ENCODE measurements at places on chromosomes 1 and 21.

GRCh38 chr21:24628046-24628445 is 979.2 kb downstream of the MRPL39 start:
- DNase-seq: no peak

- DNase-seq: no peak
Observed at GRCh38 chr1:67578397-67579020, 106.5 kb upstream of the GADD45A start.

DNA sequence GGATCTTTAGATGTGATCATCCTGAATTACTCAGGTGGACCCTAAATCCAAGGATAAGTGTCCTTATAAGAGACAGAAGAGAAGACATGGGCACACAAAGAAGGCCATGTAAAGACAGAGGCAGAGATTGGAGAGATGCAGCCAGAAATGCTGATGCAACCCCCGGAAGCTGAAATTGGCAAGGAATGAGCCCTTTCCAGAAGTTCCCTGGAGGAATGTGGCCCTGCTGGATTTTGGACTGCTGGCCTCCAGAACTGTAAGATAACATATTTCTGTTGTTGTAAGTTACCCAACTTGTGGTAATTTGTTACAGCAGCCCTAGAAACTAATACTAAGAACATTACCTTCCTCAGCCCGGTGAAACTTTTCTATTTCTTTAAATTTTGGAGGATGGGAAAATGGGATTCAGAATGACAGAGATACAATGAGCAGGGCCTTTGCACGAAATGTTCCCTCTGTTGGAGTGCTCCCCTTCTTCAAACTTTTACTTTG is 11.2 kb upstream of the PLPP3 start:
- DNase-seq: no peak

DNA sequence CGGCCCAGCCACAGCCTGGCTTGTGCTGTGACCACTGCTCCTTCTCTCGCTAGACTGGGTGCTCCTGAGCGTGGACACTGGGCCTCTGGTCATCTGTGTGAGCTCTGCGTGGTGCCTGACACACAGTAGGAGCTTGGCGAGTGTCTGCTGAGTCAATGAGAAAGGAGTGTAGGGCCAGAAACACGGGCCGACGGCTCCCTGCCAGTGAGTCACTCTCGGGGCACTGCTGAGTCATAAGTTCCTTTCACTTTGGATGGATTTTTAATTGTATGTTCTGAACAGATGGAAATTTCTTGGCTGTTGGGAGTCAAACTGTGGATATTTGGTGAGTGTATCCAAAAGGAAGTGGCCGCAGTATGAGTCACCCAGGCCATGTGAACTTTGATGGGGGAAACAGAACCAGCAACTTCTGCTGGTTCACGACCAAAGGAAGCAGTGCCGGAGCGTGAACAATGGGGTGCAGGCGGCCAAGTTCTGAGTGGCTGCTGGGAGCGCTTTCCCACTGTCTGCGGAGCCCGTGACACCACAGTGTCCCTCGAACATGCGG is 41.0 kb upstream of the COL18A1 start:
- no peak for DNase-seq

DNA sequence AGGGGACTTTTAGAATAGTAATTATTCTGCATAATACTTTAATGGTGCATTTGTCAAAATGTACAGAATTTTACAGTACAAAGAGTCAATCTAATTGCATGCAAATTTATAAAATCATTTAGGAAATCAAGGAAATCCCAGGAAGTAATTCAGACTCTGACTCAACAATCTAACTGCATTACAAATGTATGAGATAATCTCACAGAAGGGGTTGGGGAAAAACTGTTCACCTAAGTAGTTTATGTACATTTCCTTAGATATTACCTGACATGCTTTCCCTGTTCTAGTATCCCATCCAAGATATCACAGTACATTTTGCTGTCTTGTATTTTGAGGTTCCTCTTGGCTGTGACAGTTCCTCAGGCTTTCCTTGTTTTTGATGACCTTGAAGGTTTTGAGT is 4.7 kb downstream of the CRB1 start:
- no peak for DNase-seq

DNA sequence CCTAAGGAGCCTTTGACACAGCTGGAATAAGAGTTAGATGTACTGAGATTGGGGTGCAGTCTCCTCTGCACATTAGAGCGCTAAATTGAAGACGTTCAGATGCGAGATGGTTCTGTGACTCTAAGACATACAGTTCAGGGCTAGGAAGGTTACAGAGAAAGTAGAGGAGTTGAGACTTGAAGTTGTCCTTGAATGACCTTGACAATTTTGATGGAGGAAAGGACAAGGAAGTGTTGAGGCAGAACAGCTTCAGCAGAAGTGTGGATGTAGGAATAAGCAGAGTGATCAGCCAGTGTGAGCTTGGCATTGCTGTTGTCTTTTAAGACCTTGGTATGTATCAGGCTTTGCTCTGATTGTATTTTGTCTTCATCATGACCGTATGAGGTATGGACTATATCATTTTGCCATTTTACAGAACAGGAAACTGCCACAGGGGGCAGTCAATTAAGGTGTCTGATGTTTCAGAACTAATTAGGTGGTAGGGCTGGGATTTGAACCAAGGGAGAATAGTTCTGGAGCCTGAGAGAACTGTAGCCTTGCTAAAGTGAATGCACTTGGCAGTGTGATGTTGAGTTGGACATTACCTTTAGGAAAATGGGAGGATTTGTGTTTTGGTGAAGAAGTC is 9.2 kb downstream of the TTF2 start:
- peak; percentile 11 for DNase-seq

DNA sequence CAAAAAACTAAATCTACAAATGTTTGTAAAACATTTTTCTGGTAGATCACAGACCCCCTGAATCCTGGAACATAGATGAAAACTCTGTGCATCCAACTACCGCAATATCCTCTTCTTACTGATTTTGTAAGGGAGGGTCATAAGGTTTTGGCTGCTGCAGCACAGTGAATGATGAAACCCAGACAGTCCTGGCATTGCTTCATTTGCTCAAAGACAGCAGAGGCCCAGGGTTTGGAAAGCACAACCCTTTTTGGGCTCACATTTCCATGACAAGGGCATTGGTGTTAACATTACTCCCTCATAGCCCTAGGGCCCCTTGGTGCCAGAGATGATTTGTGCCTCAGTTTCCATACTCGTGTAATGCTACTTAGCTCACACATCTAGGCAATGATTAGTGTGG is 51.2 kb downstream of the PLXNA2 start:
- no peak for DNase-seq

- DNase-seq: no peak
Observed at GRCh38 chr21:31753949-31754707, 22.2 kb upstream of the SCAF4 start.

- peak; percentile 64 for DNase-seq
Observed at GRCh38 chr1:153957744-153958110, 685 bp downstream of the CRTC2 start.

DNA sequence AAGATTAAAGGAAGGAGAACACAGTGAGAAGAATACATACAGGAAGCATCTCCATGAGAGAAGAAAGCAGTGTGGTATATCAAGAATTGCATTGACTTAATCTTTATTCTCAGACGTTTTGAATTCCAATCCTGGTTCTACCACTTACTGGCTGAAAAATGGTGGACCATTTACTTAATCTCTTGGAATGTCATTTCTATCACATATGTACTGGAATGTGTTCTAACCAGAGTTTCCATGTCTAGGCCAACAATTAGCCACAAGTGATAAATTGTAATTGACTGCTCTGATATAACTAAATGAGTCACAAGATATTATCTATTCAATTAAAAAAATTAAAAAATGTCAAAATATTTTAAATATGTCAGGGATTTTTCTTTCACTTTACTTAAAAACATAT is 626.1 kb downstream of the PTPRC start:
- no peak for DNase-seq

DNA sequence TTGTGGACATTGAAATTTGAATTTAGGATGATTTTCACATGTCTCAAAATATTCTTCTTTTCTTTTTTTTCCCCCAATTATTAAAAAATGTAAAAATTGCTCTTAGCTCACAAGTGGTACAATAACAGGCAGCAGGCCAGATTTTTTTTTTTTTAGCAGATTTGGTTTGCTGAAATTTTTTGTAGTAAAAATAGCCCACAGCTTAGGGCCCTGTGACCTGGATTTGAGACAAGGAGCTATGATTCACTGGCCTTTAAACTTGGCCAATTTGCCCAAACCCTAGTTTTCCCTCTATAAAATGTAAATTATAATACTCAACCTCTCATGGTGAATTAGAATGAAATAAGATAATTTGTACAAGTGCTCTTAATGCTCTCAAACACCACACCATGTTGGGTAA is 253.8 kb downstream of the DYRK1A start:
- no peak for DNase-seq

DNA sequence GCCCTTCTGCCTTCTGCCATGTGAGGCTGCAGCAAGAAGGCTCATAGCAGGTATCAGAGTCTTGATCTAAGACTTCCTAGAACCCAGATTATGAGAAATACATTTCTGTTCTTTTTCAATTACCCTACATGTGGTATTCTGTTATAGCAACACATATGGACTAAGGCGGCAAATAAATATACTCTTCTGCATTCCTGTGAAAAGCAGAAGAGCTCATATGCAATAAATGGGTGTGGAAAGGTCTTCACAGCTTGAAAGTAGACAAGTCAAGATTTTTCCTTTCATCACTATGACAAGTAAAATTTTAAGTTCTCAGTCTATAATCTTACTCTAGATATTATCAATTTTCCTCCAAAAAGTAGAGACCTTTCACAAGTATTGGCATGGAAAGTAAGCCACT is 36.6 kb downstream of the TNFSF18 start:
- DNase-seq: no peak

DNA sequence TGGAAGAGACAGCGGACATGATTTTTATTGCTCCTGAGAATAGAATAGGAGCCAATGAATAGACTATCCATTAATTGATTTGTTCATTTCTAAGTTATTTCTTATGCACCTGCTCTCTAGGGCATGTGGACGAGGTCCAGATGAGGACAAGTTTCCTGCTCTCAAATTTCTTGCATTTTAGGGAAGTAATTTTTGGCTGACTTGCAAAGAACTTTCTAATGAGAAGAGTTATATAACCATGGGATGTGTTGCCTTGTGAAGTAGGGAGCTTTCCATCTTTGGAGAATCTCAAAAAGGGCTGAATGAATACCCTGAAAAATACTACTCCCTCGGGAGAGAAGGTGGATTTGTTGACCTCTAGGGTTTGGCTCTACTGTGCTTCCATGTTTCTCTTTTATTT is 243.0 kb downstream of the KIF26B start:
- no peak for DNase-seq

- no peak for DNase-seq
Observed at GRCh38 chr21:27129215-27129614, 162.3 kb upstream of the ADAMTS5 start.

GRCh38 chr1:161179698-161180097 is 2.4 kb upstream of the B4GALT3 start:
- no peak for DNase-seq

- DNase-seq: no peak
Observed at GRCh38 chr1:209168204-209168603, 415.3 kb upstream of the CAMK1G start.

DNA sequence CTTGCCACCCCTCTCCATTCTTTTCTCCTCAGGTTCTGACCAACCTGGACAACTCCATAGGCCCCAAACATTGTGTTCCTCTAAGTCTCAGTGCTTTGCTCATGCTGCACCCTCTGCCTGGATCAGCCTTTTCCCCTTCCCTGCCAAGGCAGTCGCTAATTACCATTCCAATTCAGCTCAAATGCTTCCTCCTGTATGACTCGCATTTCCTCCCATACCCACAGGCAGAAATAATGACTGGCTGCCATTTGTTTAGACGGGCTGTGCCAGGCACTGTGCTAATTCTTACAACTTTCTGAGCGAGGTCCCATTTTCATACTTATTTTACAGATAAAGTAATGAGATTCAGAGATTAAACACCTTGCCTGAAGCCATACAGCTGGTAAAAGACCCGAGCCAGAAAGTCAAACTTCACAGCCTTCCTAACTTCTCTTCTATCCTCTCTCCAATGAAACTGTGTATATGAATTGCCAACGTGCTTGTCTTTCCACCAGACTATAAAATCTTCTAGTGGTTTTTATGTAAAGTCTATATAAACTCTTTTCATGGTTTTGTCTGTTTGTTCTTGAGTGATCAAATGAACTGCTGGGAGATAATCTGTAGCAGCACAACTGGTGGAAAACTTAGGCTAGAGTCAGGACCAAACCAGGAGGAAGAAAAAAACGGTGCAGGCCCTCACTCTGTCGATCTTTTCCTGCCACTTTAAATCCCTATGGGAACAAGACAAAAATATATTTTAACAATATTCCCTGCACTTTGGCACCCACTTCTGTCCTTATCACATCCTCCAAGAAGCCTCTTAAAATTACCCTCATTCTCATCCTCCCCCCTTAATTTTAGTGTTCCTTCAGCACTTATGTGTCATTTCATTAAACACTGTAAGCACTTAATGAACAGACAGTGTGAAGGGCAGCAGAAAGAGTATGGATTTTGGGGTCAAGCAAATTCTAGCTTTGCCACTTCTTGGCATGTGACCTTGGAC is 33.7 kb downstream of the RAB3B start:
- DNase-seq: peak; percentile 42

- DNase-seq: peak; percentile 30
Observed at GRCh38 chr1:77553568-77554291, 128.7 kb downstream of the ZZZ3 start.

DNA sequence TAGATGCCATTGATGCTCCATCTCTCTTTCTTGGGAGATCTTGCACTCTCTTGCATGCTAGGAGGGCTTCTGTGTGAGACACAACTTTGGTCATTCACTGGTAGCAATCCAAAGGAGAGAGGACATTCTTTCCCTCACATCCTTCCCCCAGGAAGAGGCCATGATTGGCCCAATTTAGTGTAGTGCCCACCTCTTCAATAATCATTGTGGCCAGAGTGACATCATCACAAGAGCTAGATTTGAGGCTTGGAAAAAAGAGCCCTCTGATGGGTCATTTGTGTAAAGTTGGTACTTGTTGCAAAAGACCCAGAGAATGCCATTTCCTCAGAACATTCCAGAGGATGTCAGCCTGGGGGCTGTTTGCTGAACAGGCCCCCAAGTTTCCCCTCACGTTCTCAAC is 30.2 kb downstream of the S100A6 start:
- no peak for DNase-seq

- no peak for DNase-seq
Observed at GRCh38 chr1:64200064-64200463, 3.4 kb upstream of the UBE2U start.

DNA sequence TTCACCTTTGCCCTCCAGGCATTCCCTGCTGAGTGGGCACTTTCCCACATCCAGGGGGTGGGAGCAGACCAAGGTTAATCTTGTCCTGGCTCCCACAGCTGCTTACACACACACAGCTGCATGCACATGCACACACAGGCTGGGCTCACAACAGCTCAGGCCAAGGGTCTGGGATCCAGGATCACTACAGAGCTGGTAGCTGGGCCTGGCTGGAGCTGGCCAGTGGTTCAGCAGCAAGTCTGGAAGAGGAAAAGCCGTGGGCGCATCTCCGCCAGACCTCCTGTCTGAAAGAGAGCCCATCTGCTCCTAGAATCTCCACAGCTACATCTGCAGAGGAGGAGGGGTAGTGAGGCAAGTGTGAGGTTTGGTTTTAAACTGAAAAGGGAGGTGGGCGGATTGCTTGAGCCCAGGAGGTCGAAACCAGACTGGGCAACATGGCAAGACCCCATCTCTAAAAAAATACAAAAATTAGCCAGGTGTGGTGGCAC is 3.8 kb downstream of the CDK18 start:
- no peak for DNase-seq
